ENCODE measurements at places on chromosomes 6 and 20.

DNA sequence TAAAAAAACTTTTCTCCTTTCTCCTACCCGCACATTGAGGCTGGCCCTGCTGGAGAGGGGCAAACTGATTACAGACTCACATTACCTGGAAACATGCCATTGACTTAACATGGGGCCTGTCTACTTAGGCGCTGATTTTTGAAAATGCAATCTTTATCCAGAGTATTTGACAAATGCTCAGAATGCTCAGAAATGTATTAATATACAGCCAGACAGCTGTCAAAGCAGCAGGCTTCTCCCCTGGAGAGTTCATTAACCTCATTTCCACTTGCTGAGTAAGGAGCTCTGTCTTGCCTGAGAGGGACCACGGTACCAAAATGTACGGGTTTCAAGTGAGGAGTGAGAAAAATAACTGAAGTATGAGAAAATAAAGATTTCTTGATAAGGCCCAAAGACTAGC, 95.7 kb downstream of the PAX1 start:
- DNase-seq = no peak

- DNase-seq = no peak
Measured at GRCh38 chr6:5950361-5950785, 56.4 kb downstream of the NRN1 start.

GRCh38 chr6:124738482-124738881, 223.8 kb upstream of the RNF217 start:
- DNase-seq = no peak

DNA sequence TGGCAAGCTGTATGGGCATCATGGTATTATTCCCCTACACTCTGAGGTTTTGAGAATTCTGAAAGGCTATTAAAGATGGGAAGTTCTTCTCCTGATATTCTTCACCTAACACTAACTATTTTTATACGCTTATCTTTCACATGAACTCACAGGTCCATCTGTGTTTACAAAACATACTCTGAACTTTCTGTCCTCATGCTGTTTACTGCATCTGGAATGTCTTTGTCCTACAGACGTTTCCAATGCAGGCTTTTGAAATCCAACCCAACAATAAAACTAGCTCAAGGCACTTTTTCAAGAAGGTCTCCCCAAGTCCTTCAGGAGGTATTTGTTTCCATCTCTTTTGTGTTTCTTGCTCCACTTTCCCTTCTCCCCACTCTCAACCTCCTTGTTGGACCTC, 60.5 kb upstream of the MLIP start:
- DNase-seq = no peak

- no peak for DNase-seq
Measured at GRCh38 chr6:15661853-15662325, 939 bp downstream of the DTNBP1 start.

GRCh38 chr6:105606831-105607463, 204.1 kb upstream of the PREP start:
- no peak for DNase-seq

DNA sequence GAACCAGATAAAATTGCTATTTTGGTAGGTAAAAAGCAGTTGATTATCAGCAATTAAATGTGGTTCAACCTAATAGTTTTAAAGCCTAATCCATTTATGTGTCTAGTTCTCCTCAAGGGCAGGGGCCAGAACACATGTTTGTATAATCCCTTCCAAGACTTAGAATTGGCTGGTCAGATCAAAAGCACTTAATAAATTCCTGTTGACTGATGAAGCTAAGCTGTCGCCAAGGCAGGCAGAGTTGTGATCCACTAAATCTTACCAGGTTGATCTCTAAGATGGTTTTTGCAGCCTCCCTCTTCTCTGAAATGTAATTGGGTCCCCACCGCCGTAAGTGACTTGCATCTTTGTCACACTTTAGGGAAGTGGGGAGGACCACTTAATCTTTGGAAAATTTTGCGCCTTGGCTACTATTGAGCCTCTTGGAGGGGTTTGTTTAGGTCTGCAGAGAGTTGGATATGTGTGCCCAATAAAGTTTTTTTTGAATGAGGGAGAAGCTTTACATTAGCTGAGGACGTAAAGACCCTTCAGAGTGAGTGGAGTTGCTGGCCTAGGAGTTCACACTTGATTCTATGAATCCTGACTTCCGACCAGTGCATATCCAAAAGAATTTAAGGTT, 65.9 kb downstream of the PHF20 start:
- DNase-seq = no peak

DNA sequence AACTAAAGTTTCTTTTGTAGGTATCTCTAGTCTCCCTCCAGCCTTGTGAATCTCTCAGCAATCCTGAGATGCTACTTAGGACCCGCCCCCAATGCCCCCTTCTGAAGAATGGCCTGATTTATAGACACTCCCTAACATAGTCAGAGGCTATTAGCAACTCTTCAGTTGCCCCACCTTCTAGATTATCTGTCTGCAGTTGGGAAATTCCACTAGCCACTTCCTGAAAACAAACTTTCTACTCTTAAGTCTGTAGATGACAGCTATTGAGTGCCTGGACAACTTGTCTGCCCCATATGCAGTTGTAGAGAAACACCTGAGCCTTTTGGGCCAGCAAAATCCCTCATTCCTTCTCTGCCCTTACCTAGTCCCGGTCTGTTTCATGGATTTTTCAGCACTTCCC, 188.2 kb upstream of the PREP start:
- no peak for DNase-seq

- DNase-seq = no peak
Measured at GRCh38 chr20:37315021-37315451, 25.6 kb downstream of the MANBAL start.

DNA sequence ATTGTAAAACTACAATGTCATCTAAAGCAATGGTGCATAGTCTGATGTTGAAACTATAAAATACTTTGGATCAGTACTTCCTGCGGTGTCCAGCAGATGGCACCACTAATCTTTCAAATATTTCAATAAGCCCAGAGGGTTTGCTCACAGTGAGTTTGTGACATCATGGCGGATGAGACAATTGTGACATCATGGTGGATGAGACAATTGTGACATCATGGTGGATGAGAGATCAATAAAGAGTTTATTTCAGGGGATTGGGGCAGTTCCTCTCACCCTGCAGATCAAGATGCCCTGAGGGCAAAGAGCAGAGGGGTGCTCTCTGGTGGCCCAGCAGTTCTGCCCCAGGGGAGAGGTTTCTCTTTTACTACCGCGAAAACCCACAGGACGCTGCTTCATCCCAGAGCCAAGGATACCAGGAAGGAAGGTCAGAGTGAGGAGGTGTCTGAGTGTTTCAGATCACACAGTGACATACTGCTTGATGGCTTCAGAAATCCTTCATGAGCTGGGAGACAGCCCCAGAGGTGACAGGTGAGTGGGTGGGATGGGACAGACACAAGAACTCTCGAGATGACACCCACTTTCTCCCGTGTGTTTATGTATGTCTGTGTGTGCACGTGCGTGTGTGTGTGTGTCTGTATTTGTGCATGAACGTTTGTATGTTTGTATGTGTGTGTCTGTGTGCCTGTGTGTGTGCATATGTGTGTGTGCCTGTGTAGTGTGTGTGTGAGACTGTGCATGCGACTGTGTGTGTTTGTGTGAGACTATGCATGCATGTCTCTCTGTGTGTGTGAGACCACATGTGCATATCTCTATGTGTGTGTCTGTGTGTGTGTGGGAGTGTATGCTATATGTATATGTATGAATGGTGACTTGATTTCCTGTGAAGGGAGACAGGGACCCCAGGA, 7.3 kb upstream of the ULBP2 start:
- peak; percentile 24 for DNase-seq

DNA sequence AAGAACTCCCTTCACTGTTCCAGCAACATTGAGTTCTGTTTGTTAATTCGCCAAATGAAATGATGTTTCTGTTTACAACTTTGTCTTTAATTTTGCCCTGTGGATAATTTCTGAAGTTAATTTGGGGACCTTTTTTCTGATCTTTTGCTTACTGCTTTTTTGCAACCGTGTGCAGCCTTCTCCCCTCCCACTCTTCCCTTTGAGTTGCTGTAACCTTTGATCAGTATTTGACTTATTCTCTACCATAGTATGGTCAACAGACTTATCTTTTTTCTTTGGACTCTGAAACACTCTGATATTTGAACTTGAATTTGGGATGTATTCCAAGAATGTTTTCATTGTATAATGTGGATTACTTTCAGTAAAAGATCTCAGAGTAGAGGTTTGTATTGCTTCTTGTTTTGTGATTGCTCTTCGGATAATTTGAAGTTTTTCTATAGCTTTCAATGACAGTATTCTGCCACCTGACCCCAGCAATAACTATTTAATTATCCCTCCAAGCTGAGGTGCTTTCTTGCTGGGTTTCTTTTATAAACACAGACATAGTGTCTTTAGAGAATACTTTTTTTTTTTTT, 46.2 kb downstream of the LRRN4 start:
- DNase-seq = no peak

All from forelimb muscle (tissue), 1 donor.